IMR-90 (cell line): ENCODE measurements at places on chromosomes 6 and 20. TPM values are rescaled to one million over a fixed set of nuclear protein-coding genes. Genes with fewer than 3 reads are reported as not detected.

PCSK2 gene
- total RNA-seq = not detected in 2 replicates

NHLRC1 gene
- 0.83 and 1.1 TPM in 2 replicates for total RNA-seq

CITED2 gene
- total RNA-seq = 163 and 266 TPM in 2 replicates

ANKRD66 gene
- not detected in 2 replicates for total RNA-seq

MEI4 gene
- total RNA-seq = not detected in 2 replicates

CALHM4 gene
- total RNA-seq = not detected in 2 replicates

PRICKLE4 gene
- not detected in 2 replicates for total RNA-seq

LPIN3 gene
- total RNA-seq = 1.7 and 2.3 TPM in 2 replicates

SERPINB6 gene
- 37.1 and 60.3 TPM in 2 replicates for total RNA-seq

SLC32A1 gene
- not detected in 2 replicates for total RNA-seq

SLC2A10 gene
- total RNA-seq = 14.7 and 15.2 TPM in 2 replicates

- no peak overlapping the region for H3K27ac ChIP-seq
- H3K4me3 ChIP-seq = no peak overlapping the region
- 0 out of 2 replicates have a peak, but pooled peaks cover 2% of the 10 kb centered on the region for H3K4me1 ChIP-seq
- no peak for DNase-seq
- peaks cover 9% of the 10 kb centered on the region for H3K27me3 ChIP-seq
Measured at GRCh38 chr20:31500527-31500926, 13.7 kb upstream of the HM13 start.

GRCh38 chr6:16592223-16592911 is 168.9 kb downstream of the ATXN1 start:
- H3K4me1 ChIP-seq = peaks cover 3% of the 10 kb centered on the region
- no peaks in the 10 kb centered on the region for H3K27me3 ChIP-seq
- no peak overlapping the region for H3K4me3 ChIP-seq
- no peak overlapping the region for H3K27ac ChIP-seq
- peaks cover 3% of the 10 kb centered on the region for H3K36me3 ChIP-seq
- DNase-seq = no peak

- H3K4me3 ChIP-seq = no peak overlapping the region
- no peaks in the 10 kb centered on the region for H3K27me3 ChIP-seq
- no peaks in the 10 kb centered on the region for H3K36me3 ChIP-seq
- no peak overlapping the region for H3K27ac ChIP-seq
- H3K4me1 ChIP-seq = peaks cover 16% of the 10 kb centered on the region
- no peak for DNase-seq
Measured at GRCh38 chr6:81764531-81764930, 12.1 kb upstream of the TENT5A start.

DNA sequence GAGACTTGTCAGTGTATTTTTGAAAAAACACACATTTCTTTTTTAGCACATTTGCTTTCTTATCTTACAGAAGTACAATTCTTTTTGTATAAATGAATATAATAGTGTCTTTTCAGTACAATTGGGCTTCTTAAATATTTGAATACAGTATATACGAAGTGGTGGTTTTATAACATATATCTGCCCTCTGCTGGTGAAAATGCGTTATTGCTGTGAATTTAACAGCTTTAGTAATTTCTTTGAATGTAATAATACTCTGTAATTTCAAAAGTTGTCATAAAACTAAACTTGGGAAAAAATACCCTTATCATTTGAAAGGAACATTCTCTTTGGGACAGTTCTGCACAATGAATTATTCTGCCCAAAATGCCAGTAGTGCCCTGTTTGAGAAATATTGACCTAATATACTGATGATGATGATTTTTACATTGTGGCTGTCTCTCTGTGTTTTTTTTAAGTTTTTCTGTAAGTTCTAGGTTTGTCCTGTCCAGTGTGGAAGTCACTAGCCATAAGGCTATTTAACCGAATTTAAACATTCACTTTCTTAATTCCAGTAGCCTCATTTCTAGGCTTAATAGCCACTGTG is 19.0 kb downstream of the SMAP1 start:
- H3K36me3 ChIP-seq = no peaks in the 10 kb centered on the region
- no peaks in the 10 kb centered on the region for H3K27me3 ChIP-seq
- no peaks in the 10 kb centered on the region for H3K4me1 ChIP-seq

DNA sequence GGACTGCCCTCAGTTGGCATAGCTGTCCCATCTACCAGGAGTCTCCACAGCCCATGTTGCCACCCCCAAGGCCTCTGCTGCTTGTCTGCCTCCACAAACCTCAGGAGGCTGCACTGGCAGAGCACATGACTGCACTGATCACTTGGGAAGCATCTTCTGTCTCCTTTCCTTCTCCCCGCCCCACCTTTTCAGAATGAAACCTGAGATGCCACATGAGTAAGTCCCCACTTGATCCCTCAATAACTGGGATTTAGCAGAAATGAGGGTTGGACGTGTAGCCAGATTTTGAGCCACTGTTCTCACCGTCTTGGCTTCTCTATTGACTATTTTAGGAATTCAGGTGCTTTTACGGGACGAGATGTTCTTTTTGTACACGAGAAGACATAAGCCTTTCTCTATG is 328.4 kb downstream of the CDC5L start:
- H3K36me3 ChIP-seq = no peaks in the 10 kb centered on the region
- H3K4me1 ChIP-seq = no peaks in the 10 kb centered on the region
- peaks cover 63% of the 10 kb centered on the region for H3K27me3 ChIP-seq
- DNase-seq = no peak
- H3K4me3 ChIP-seq = no peak overlapping the region

- no peak overlapping the region for H3K4me3 ChIP-seq
- H3K4me1 ChIP-seq = peaks cover 7% of the 10 kb centered on the region
- H3K27me3 ChIP-seq = no peaks in the 10 kb centered on the region
- peak; percentile 73 for DNase-seq
Measured at GRCh38 chr20:32368925-32369324, 10.8 kb downstream of the ASXL1 start.

GRCh38 chr20:41505184-41505583 is 113.0 kb downstream of the CHD6 start:
- no peak overlapping the region for H3K27ac ChIP-seq
- no peaks in the 10 kb centered on the region; the same call in 1 of the 2 replicates for H3K36me3 ChIP-seq

GRCh38 chr6:110398778-110399177 is 16.6 kb downstream of the DDO start:
- no peaks in the 10 kb centered on the region for H3K36me3 ChIP-seq
- H3K27ac ChIP-seq = no peak overlapping the region
- no peaks in the 10 kb centered on the region; the same call in 1 of the 2 replicates for H3K4me1 ChIP-seq

GRCh38 chr20:6626805-6627204 is 140.7 kb upstream of the BMP2 start:
- no peak overlapping the region for H3K27ac ChIP-seq
- no peak for DNase-seq
- no peaks in the 10 kb centered on the region for H3K4me1 ChIP-seq
- H3K27me3 ChIP-seq = peaks cover 9% of the 10 kb centered on the region
- no peaks in the 10 kb centered on the region for H3K36me3 ChIP-seq

GRCh38 chr20:3606021-3606420 is 57.2 kb downstream of the GFRA4 start:
- peaks cover 20% of the 10 kb centered on the region for H3K36me3 ChIP-seq
- peak; percentile 63 for DNase-seq
- peaks cover 2% of the 10 kb centered on the region; the same call in 1 of the 2 replicates for H3K4me1 ChIP-seq
- no peak overlapping the region for H3K27ac ChIP-seq

DNA sequence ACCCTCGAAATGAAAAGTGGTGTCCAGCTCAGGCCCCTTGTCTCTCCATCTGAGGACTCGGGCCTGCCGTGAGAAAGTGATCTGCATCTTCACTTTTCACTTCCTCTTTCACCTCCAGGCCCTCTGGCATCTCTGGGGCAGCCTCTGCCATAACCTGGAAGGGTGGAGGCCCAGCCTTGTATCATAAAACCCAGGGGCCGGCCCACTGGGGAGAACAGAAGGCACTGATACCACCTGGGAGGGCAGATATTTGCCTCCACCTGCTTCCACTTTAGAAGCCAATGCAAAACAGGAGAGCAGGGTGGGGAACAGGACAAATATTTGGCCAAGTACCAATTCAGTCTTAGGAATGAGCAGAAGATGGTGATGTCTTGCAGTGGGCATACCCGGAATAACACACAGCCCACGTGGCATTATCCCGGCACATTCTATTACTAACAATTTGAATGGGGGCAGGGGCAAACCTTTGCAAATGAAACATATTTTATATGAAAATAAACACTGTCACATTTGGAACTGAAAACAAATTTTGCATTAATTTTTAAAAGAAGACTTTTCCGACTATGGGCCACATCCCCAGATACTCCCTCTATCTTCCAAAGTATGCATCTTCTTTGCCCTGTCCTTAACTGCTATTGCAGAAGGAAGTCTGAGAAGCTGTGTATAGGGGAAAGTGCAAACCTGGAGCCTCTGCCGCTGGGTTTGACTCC is 69.2 kb upstream of the TBC1D7 start:
- H3K27ac ChIP-seq = no peak overlapping the region
- no peaks in the 10 kb centered on the region for H3K27me3 ChIP-seq
- H3K4me3 ChIP-seq = no peak overlapping the region
- no peaks in the 10 kb centered on the region for H3K36me3 ChIP-seq
- peaks cover 8% of the 10 kb centered on the region for H3K4me1 ChIP-seq

- H3K27me3 ChIP-seq = no peaks in the 10 kb centered on the region
- H3K27ac ChIP-seq = no peak overlapping the region
- H3K36me3 ChIP-seq = no peaks in the 10 kb centered on the region
Measured at GRCh38 chr20:48681201-48681872, 146.5 kb downstream of the PREX1 start.

DNA sequence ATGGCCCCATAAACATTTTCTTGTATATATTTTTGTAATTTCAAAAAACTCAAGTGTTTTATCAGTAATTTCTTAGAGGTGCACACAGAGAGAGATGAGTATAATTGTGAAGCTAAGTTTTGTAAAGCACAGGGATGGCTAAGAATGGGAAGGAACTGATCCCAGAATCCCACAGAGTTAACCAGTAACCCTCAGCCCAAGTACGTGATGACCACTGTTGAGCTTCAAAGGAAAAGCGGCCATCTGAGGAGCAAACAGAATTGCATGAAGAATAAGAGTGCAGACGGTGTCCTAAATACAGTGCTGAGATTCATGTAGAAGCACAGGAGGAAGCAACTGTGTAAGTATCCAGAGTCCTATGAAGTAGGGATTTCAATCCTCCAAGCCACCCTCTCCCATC is 28.1 kb upstream of the HLA-C start:
- H3K4me1 ChIP-seq = no peaks in the 10 kb centered on the region
- H3K27me3 ChIP-seq = peaks cover 7% of the 10 kb centered on the region
- H3K27ac ChIP-seq = no peak overlapping the region
- no peaks in the 10 kb centered on the region for H3K36me3 ChIP-seq

DNA sequence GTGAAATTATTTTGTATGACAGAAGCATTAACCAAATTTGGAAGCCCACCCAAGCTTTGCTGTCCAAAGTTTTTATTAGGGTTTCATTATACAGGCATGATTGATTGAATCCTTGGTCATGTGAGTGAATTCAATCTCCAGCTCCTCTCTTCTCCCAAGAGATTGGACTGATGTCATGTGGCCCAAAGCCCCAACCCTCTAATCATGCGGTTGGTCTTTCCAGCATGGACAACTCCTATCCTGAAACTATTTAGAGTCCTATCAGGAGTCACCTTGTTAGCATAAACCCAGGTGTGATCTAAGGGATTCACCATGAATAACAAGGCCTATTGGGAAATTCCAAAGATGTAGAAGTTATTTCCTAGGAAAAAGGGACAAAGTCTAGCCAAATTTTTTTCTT is 10.6 kb downstream of the POLR3F start:
- H3K36me3 ChIP-seq = peaks cover 20% of the 10 kb centered on the region
- H3K4me1 ChIP-seq = no peaks in the 10 kb centered on the region
- H3K27me3 ChIP-seq = no peaks in the 10 kb centered on the region
- DNase-seq = no peak

DNA sequence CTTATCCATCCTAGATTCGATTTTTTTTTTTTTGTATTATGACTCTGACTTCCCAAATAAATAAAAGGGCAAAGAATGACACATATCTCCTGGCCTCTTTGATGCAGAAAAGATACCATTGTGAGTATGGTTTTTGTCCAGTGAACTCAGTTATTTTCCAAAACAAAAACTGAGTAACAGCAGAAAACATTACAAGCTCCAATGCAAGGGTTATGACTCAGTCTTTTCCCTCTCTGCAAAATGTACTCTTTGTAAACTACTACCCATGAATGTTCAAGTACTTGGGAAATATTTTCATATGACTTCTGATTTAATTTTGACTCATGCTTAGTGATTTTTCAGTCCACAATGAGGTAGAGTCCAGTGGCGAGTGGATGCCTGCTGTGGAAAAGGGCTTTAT is 355.3 kb downstream of the RNF144B start:
- no peak for DNase-seq
- no peaks in the 10 kb centered on the region for H3K4me1 ChIP-seq
- no peak overlapping the region for H3K4me3 ChIP-seq
- no peaks in the 10 kb centered on the region for H3K27me3 ChIP-seq

- H3K4me3 ChIP-seq = no peak overlapping the region
- H3K27me3 ChIP-seq = no peaks in the 10 kb centered on the region
- H3K36me3 ChIP-seq = no peaks in the 10 kb centered on the region
- H3K27ac ChIP-seq = no peak overlapping the region
- no peaks in the 10 kb centered on the region for H3K4me1 ChIP-seq
Measured at GRCh38 chr6:64872633-64873032, 834.4 kb downstream of the EYS start.

DNA sequence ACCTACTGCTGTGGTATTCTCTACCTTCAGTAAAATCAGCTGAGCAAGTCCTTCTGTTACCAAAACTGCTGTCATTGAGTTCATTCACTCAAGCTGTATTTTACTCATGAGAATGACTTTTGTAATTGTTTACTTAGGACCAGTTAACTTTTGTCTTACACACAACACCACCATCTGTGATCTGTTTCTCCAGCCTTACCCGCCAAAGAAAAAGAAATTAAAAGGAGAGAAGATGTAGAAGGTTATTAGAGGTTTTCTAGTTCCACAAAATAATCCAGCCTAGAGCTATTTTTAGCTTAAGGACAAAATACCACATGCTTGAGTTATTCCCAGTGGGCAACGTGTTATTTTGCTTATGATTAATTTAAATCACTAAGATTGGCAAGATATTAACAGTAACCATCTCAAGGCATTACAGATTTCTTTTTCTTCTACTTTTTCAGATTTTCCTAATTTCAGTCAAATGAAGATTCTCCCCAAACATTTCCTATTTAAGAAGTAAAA is 38.2 kb downstream of the FAM8A1 start:
- no peak overlapping the region for H3K27ac ChIP-seq
- H3K4me3 ChIP-seq = no peak overlapping the region
- peak; percentile 3 for DNase-seq
- 0 out of 2 replicates have a peak, but pooled peaks cover 2% of the 10 kb centered on the region for H3K4me1 ChIP-seq
- H3K27me3 ChIP-seq = no peaks in the 10 kb centered on the region

DNA sequence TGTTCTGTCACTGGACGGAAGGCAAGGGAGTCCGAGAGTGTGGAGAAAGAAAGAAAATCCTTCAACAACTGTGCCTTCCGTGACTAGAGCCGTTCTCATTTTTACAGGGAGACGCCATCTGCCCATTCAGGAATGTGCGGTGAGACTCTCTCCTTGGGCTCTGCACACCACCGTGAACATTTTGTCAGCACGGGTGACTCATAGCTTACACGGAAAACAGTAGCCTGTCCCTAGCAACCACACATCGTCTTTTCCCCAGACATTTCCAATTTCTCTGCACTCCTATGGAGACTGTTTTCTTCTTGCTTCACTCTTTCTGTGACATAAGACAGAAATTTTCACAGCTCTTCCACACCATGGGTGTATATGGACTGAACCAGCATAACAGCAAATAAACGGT is 55.1 kb downstream of the TBXT start:
- H3K4me1 ChIP-seq = no peaks in the 10 kb centered on the region
- H3K4me3 ChIP-seq = no peak overlapping the region
- peaks cover 7% of the 10 kb centered on the region for H3K27me3 ChIP-seq
- no peaks in the 10 kb centered on the region for H3K36me3 ChIP-seq
